ENCODE measurements at places on chromosomes 11 and 22.

- no peak for DNase-seq
Observed at GRCh38 chr22:30180616-30181015, 65.9 kb downstream of the LIF start.

GRCh38 chr11:117830674-117831351, 6.3 kb upstream of the FXYD2 start:
- no peak for DNase-seq

GRCh38 chr11:32310214-32310601, 125.1 kb downstream of the WT1 start:
- DNase-seq, result no peak

- DNase-seq, result no peak
Observed at GRCh38 chr11:87176044-87176443, 138.3 kb downstream of the TMEM135 start.

DNA sequence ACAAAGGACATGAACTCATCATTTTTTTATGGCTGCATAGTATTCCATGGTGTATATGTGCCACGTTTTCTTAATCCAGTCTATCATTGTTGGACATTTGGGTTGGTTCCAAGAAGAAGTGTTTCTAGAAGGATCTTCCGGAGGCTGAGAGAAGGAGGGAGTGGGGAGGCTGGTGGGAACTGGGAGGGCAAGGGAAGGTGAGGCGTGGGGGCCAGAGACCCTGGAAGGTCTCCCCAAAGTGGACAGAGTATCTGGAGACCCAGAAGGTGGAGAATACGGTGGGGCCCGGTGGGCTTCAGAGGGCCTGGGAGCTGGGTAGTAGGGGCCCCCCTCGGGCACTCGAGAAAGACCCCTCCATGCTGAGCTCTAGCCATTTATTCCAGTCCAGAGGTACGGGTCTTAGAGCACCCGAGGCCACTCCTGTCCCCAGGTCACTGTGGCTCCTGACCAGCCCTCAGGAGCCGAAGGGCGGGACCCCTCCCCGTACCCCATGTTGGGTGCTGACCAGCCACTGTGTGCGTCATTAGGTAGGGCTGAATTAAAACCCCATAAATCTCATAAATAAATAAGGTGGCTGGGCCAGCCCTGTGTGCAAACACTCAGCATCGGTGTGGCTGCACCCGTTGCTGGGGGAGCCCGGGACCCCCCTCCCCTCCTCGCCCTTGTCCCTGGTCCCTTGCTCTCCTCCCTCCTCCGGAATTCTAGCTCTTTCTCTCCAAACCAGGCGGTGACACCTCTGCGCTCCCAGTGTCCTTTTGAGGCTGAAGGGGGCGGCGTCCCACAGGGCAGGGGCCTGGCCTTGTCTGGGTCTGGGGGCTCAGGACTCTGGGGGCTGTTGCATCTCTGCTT, 38.8 kb upstream of the MUC5AC start:
- no peak for DNase-seq

DNA sequence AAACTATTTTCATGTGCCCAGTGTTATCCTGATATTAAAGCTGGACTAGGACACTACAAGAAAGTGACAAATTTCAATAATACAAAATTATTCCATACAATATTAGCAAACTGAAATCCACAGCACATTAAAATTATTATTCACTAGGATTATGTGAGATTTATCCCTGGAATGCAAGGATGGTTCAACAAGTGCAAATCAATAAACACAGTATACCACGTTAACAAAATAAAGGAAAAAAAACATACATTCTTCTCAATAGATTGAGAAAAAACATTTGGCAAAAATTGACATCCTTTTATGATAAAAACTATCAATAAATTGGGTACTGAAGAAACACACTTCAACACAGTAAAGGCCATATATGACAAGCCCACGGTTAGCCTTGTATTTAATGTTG, 1758.2 kb upstream of the RAG2 start:
- no peak for DNase-seq

GRCh38 chr11:103903621-103904323, 132.7 kb upstream of the DDI1 start:
- DNase-seq, result no peak

- DNase-seq, result no peak
Observed at GRCh38 chr11:23113887-23114216, 253.6 kb upstream of the CCDC179 start.

DNA sequence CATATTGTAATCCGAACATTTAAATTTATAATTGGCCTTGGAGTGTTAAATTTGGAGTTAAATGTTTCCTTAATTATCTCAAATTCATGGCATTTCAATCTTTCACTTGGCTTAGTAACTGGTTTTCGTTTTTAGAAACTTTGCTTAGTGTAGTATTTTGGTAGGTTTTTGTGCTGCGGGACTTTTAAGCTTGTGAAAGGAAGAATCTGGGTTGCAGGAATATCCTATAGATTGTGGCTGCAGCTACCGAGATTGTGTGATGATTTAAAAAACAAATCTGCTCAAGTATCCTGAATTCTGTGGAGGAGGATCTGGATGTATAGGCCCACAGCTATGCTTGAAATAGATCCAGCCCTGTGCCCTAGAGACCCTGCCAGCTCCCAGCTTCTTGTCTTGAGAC, 27.1 kb downstream of the OSBP2 start:
- no peak for DNase-seq

GRCh38 chr11:46671958-46672315, 28.5 kb downstream of the ARHGAP1 start:
- no peak for DNase-seq

- no peak for DNase-seq
Observed at GRCh38 chr11:130691581-130691980, 224.7 kb downstream of the SNX19 start.

Measured in cortex of kidney (tissue), 1 donor.